ENCODE measurements at places on chromosomes 2 and 18.

GRCh38 chr18:68461481-68462018 is 253.4 kb downstream of the TMX3 start:
- DNase-seq = no peak

DNA sequence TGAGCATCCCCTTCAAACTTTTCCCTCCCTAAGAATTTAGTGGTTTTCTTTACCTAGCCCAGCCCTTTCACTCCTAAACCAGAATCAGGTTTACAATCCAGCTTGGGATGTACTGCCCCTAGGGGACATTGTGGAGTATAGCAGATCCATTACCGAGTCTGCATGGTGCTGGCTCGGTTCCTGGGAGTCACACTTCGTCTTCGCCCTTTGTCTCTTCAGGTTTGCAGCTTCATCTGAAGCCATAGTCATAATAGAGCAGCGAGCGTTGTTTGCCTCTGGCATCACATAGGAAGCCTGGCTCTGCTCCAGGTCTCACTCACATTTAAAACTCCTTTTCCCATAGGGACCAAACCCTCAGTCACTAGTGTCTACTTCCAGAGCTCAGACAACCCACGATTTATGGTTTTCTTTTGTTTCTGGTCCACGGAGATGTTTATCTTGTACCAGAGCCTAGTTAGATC is 16.8 kb upstream of the LYPD6 start:
- DNase-seq = peak; percentile 73

DNA sequence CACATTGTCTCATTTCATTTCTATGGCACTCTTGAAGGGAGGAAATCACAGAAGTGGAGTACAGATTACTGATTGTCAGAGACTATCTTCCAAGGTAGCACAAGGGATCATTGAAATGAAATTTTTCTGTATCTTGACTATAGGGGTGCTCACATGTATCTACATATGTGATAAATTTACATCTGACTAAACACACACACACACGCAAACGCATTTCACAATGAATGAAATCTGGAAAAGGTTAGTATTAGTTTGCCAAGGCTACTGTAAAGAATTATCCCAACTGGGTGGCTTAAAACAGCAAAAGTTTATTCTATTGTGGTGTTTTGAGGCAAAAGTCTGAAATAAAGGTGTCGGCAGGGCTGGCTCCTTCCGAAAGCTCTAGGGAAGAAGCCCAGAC is 144.6 kb downstream of the SH3BP4 start:
- no peak for DNase-seq

GRCh38 chr2:84999553-84999955 is 28.6 kb downstream of the KCMF1 start:
- no peak for DNase-seq

- DNase-seq = no peak
These were observed 88.7 kb upstream of the MAP4K3 start for GRCh38 chr2:39525636-39526412.

GRCh38 chr18:50704357-50704940 is 115.4 kb downstream of the MRO start:
- no peak for DNase-seq

GRCh38 chr2:147910990-147911473 is 66.2 kb downstream of the ACVR2A start:
- peak; percentile 35 for DNase-seq

- no peak for DNase-seq
These were observed 203.4 kb upstream of the RAB6C start for GRCh38 chr2:129775952-129776653.
